ENCODE measurements at places on chromosomes 7 and 10.
A peak's percentile ranks its signal among the peaks of the same experiment; 100 is the strongest.

- H3K4me3 ChIP-seq: no peak overlapping the region
- H3K36me3 ChIP-seq: no peaks in the 10 kb centered on the region
- no peaks in the 10 kb centered on the region for H3K27me3 ChIP-seq
- DNase-seq: no peak
Measured at GRCh38 chr10:27355918-27356573, 115.4 kb upstream of the ACBD5 start.

- DNase-seq: no peak
- H3K4me1 ChIP-seq: no peaks in the 10 kb centered on the region
- H3K27ac ChIP-seq: no peak overlapping the region
- no peaks in the 10 kb centered on the region for H3K36me3 ChIP-seq
- H3K4me3 ChIP-seq: no peak overlapping the region
Measured at GRCh38 chr7:115070311-115070710, 148.4 kb downstream of the MDFIC start.

- no peaks in the 10 kb centered on the region for H3K27me3 ChIP-seq
- H3K27ac ChIP-seq: no peak overlapping the region
- H3K4me1 ChIP-seq: no peaks in the 10 kb centered on the region
- no peak for DNase-seq
Measured at GRCh38 chr10:43980313-43980712, 331.6 kb upstream of the ZNF32 start.

DNA sequence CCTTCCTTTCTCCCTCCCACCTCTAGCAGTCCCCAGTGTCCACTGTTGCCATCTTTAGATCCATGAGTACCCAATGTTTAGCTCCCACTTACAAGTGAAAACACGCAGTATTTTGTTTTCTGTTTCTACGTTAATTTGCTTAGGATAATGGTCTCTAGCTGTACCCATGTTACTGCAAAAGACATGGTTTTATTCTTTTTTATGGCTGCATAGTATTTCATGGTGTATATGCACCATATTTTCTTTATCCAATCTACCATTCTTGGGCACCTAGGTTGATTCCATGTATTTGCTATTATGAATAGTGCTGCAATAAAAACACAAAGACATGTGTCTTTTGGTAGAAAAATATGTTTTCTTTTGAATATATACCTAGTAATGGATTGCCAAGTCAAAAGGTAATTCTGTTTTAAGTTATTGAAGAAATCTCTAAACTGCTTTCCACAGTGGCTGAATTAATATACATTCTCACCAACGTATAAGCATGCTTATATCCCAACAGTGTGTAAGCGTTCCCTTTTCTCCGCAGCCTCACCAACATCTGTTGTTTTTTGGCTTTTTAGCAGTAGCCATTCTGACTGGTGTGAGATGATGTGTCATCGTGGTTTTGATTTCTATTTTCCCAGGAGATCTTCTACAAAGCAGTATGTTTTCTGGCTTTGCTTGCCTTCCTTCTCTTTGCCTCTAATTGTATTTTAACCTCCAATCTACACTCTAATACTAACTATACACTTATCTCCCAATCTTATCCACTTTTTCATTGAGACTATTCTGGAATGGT is 179.5 kb upstream of the PHF14 start:
- no peak for DNase-seq
- H3K4me1 ChIP-seq: no peaks in the 10 kb centered on the region
- no peak overlapping the region for H3K4me3 ChIP-seq
- H3K27me3 ChIP-seq: no peaks in the 10 kb centered on the region
- no peak overlapping the region for H3K27ac ChIP-seq
- H3K36me3 ChIP-seq: no peaks in the 10 kb centered on the region

- no peaks in the 10 kb centered on the region for H3K4me1 ChIP-seq
- H3K27me3 ChIP-seq: peaks cover 14% of the 10 kb centered on the region
- H3K36me3 ChIP-seq: no peaks in the 10 kb centered on the region
- DNase-seq: no peak
- no peak overlapping the region for H3K27ac ChIP-seq
- H3K4me3 ChIP-seq: no peak overlapping the region
Measured at GRCh38 chr10:27744802-27745731, 552 bp downstream of the MKX start.

DNA sequence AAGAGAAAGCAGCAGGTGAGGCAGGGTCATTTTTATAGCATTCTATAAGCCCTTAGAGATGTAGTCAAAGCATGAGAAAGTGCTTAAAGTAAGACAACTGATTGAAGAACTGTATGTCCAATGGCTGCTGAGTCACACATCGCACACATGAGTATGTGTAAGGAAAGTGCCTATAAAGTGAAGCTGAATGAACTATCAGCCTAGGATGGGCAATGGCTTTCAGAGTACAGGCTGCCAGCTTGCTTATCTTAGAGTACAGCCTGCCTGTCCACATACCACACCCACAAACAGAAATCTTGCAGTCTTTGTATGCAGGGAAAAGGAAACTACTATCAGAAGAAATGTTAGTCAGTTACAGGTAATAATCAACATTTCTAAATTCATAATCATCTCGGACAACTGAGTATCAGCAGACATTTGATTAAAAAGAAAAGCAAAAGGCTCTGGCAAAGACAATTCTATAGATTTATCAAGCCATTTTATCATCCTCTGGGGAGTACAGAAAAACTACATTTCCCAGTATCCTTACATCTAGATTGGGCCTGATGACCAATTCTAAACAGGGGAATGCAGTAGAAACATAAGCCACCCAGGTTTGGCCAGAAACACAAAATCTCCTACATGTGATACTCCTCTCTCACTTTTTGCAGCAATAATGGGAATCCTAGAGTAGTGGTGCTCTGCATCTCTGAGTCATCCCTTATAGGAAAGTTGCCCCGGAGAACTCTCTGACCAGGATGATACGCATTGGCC is 16.2 kb upstream of the EPHB6 start:
- DNase-seq: no peak
- H3K4me3 ChIP-seq: no peak overlapping the region
- no peak overlapping the region for H3K27ac ChIP-seq
- no peaks in the 10 kb centered on the region for H3K4me1 ChIP-seq

DNA sequence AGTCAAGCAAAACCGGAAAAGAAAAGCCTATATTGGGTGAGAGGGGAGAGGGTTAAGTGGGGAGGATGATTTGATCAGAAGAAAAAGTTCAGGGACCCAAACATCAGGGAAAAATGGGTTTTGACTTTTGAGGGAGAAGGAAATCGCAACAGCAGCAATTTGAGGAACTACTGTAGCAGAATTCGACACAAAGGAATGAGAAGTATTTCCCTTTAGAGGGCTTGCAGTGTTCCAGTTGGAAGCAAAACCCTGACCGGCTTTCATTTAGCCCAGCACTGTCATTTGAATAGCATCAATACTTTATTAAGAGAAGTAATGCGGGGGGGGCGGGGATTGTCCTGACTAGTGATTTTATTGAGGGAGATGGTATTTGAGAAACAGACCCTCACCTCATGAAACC is 37.2 kb upstream of the GATA3 start:
- H3K4me1 ChIP-seq: no peaks in the 10 kb centered on the region
- no peaks in the 10 kb centered on the region for H3K27me3 ChIP-seq
- no peak overlapping the region for H3K4me3 ChIP-seq

DNA sequence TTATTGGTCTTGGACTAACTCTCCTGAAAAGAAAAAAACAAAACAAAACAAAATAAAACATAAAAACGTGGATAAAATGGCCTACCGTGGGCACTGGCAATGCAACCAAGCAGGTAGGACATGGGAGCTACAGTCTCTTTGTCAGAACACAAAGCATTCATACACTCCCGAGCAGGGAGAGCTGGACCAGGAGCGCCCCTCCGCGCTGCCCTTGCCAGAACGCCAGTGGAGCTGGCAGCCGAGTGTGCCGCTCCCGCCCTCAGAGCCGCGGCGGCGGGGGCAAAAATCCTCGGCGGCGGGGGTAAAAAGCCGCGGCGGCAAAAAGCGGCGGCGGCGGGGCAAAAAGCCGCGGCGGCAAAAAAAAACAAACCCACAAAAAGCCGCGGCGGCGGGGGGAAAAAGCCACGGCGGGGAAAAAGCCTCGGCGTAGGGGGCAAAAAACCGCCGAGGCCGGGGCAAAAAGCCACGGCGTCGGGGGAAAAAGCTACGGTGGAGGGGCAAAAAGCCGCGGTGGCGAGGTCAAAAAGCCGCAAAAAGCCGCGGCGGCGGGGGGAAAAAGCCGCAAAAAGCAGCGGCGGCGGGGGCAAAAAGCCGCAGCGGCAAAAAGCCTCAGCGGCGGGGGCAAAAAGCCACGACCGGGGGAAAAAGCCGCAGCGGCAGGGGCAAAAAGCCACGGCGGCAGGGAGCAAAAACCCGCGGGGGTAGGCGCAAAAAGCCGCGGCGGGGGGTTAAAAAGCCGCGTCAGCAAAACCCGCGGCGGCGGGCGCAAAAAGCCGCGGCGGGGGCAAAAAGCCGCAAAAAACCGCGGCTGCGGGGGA is 418.1 kb downstream of the ZNF716 start:
- no peaks in the 10 kb centered on the region for H3K36me3 ChIP-seq
- DNase-seq: no peak
- no peak overlapping the region for H3K27ac ChIP-seq

GRCh38 chr7:69935107-69935506 is 336.8 kb downstream of the AUTS2 start:
- H3K4me1 ChIP-seq: no peaks in the 10 kb centered on the region
- DNase-seq: no peak
- H3K36me3 ChIP-seq: no peaks in the 10 kb centered on the region
- no peak overlapping the region for H3K4me3 ChIP-seq

- H3K27ac ChIP-seq: no peak overlapping the region
- H3K4me3 ChIP-seq: no peak overlapping the region
- peaks cover 6% of the 10 kb centered on the region for H3K27me3 ChIP-seq
- H3K36me3 ChIP-seq: no peaks in the 10 kb centered on the region
Measured at GRCh38 chr7:134184767-134185166, 57.6 kb downstream of the LRGUK start.

DNA sequence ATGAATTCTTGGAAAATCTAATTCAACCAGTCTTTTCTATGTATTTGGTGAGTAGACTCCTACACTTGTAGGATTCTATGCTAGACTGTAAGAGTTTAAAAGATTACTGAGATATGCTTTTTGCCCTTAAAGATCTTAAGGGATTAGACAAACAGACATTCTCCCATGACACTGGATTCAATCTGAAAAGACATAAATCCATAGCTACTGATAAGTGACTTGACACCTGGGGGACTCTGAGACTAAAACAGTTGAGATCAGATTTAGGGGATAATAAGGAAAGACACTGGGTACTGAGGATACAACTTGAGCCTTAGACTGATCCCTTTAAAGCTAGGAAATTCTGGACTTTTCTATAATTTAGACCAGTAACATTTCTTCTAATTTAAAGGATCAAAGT is 1233.4 kb downstream of the XPNPEP1 start:
- DNase-seq: no peak
- H3K27me3 ChIP-seq: no peaks in the 10 kb centered on the region

DNA sequence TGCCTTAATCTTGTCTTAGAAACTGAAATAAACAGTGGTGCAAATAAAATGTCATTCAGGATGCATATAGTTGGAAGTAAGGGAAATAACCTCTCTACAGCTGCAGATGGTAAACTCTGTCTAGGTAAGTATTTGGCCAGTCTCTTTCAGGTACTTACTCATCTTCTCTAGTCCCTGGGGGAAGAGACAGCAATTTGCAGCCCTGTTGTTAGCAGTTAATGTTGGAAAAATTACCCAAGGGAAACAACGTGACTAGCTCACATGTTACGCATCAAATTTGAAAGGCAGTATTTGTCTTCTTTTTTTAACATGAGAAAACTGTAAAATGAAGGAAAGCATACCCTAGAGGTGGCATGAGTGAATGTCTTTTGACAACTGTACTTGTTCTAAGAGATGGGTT is 3.2 kb upstream of the HUS1 start:
- H3K4me3 ChIP-seq: no peak overlapping the region
- DNase-seq: no peak
- peaks cover 5% of the 10 kb centered on the region for H3K36me3 ChIP-seq
- peak overlapping the region; percentile 34 for H3K27ac ChIP-seq

DNA sequence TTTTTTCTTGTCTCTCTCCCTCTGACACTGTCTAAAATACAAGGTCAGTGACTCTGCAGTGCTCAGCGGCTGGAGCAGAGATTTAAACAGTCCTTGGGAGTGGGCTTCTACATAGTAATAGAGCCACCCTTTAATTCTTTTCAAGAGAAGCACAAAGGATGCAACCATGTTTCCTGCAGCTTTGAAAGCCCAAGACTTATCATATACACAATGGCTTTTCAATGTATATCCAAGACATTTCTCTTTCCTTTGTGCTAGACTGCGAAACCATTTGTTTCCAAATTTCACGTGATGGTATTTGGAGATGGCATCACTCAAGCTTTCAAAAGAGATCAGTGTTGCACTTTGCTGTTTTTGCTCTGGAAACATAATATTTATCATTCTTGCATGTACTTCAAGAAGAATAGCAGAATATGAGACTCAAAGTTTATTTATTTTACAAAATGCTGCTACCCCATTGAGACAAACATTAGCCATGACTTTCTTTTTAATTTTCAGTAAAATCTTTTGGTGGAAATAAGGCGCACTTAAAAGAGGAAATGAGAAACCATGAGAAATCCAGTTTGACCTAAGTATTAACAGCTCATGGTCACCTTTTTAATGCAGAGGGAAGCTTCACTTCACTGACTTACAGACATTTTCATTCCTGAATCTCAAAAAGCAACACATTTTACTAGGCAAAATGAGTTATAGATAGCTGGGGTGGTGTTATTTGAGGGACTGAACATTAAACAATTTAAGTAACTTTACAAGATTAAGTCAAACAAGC is 76.6 kb downstream of the SEMA3C start:
- no peak for DNase-seq
- peak overlapping the region; percentile 73 for H3K27ac ChIP-seq
- no peaks in the 10 kb centered on the region for H3K36me3 ChIP-seq
- H3K4me3 ChIP-seq: no peak overlapping the region

GRCh38 chr10:48444266-48444665 is 137.8 kb downstream of the MAPK8 start:
- no peak overlapping the region for H3K4me3 ChIP-seq
- no peaks in the 10 kb centered on the region for H3K36me3 ChIP-seq
- DNase-seq: no peak
- no peak overlapping the region for H3K27ac ChIP-seq
- no peaks in the 10 kb centered on the region for H3K27me3 ChIP-seq
- H3K4me1 ChIP-seq: no peaks in the 10 kb centered on the region

DNA sequence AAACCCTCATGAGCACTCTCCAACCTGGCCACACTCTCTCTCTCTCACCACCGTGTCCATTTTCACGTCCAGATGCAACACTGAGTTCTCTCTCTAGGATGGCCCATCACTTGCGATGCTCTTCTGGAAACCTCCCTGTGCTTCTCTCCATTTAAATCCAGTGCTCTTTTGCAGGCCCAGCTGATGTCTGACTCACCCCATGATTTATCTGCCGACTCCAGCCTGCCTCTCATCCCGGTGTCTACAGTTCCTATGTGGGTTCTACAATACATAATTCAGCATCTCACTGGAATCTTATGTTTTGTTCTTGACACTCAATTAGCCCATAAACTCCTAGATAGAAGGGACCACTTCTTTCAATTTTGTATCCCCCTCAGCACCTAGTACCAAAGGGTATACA is 5.0 kb downstream of the TPK1 start:
- no peaks in the 10 kb centered on the region for H3K27me3 ChIP-seq
- H3K27ac ChIP-seq: no peak overlapping the region
- H3K4me1 ChIP-seq: peaks cover 5% of the 10 kb centered on the region

- no peaks in the 10 kb centered on the region for H3K4me1 ChIP-seq
- H3K36me3 ChIP-seq: no peaks in the 10 kb centered on the region
Measured at GRCh38 chr7:25398418-25398817, 170.1 kb upstream of the NPVF start.

- H3K36me3 ChIP-seq: no peaks in the 10 kb centered on the region
- no peak overlapping the region for H3K27ac ChIP-seq
- H3K4me1 ChIP-seq: no peaks in the 10 kb centered on the region
- H3K4me3 ChIP-seq: no peak overlapping the region
- no peaks in the 10 kb centered on the region for H3K27me3 ChIP-seq
Measured at GRCh38 chr10:130336617-130337304, 200.6 kb downstream of the GLRX3 start.

Data from Panc1 (cell line).